ENCODE measurements at places on chromosomes 1 and 21.

GRCh38 chr1:214720561-214720960, 117.6 kb downstream of the CENPF start:
- DNase-seq, result no peak

DNA sequence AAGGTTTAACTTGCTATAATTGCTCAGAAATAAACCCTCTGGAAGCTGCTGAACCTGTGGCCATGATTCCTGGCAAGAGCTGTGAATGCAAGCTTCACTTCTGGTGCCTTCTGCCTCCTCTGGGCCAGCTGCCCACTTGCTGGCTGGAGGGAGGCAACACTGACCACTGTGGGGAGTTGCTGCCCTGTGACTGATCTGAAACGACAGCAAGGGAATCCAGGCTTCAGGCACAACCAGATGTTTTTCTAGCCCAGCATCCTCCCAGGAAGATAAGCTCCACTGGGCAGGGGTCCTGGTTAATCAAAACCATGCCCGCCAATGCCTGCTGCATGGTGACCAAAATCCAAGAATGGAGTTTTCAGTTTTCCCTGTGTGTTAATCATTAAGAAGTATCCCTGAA, 180.0 kb upstream of the HMGB4 start:
- DNase-seq, result no peak

DNA sequence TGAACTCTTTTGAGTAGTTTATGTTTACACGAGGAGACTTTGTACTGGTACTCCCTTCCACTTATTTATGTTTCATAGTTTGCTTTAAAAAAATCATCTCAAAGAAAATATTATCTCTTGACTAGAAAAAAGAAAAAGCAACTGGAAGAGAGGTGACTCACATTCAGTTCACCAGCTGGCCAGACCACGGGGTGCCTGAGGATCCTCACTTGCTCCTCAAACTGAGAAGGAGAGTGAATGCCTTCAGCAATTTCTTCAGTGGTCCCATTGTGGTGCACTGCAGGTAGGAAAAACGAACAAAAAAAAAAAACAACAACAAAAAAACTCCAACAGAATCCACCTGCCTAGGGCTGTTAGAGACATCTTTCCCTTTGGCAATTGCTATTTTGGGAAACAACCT, 102.9 kb downstream of the PTPRC start:
- no peak for DNase-seq

DNA sequence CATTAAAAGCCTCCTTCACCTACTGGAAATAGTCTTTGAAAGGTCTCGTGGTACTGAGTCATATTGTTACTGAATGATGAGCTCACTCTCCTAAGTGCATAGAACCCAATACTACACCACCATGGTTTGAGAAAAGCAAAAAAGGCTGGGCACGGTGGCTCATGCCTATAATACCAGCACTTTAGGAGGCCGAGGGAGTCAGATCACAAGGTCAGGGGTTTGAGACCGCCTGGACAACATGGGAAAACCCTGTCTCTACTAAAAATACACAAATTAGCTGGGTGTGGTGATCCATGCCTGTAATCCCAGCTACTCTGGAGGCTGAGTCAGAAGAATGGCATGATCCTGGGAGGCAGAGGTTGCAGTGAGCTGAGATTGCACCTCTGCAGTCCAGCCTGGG, 3.3 kb upstream of the HNRNPCL1 start:
- no peak for DNase-seq

- peak; percentile 67 for DNase-seq
These were observed 17.4 kb downstream of the TIAM1 start for GRCh38 chr21:31326522-31327242.

GRCh38 chr1:24526940-24527542, 24.4 kb downstream of the RCAN3 start:
- no peak for DNase-seq

DNA sequence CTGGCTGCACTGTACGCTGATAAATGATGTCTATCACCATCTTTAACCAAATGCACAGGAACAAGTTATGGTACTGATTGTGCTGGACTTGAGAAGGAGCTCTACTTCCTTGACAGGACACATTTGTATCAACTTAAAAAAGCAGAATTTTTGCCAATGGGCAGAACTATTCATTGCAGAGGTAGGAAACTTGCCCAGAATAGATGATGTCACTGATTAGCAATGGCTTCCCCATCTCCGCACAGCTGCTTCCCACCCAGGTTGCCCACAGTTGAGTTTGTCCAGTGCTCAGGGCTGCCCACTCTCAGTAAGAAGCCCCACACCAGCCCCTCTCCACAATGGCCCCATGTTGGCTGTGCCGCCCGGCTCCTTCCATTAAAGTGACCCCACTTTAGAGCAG, 33.4 kb downstream of the CAPN2 start:
- no peak for DNase-seq

- DNase-seq, result no peak
These were observed 104.6 kb downstream of the DISP1 start for GRCh38 chr1:222919478-222919865.

DNA sequence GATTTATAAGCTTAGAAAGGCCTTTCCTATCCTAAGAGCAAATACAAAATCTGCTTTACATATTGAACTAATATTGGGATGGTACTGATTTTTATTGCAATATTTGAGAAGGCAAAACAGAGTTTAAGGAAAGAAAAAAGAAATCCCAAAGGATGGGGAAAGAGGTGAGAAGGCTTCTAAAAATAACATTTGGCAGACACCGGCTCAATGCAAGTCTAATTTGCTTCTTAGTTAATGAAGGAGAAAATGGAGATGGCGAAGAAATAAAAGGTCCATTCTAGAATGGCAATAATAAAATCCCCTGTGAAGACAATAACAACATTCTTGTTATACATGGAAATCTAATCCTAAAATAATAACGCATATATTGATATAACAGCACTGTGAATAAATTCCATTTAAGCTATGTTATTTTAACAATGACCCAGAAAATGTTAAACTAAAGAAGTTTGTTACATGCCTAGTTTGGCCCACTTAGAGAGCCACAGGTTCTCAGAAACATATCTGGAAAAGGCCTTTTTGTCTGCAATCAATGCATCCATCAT, 117.7 kb downstream of the HLCS start:
- DNase-seq, result no peak

GRCh38 chr1:77484334-77484733, 198.1 kb downstream of the ZZZ3 start:
- DNase-seq, result no peak

- no peak for DNase-seq
These were observed 7.6 kb upstream of the GBP4 start for GRCh38 chr1:89206373-89206772.

DNA sequence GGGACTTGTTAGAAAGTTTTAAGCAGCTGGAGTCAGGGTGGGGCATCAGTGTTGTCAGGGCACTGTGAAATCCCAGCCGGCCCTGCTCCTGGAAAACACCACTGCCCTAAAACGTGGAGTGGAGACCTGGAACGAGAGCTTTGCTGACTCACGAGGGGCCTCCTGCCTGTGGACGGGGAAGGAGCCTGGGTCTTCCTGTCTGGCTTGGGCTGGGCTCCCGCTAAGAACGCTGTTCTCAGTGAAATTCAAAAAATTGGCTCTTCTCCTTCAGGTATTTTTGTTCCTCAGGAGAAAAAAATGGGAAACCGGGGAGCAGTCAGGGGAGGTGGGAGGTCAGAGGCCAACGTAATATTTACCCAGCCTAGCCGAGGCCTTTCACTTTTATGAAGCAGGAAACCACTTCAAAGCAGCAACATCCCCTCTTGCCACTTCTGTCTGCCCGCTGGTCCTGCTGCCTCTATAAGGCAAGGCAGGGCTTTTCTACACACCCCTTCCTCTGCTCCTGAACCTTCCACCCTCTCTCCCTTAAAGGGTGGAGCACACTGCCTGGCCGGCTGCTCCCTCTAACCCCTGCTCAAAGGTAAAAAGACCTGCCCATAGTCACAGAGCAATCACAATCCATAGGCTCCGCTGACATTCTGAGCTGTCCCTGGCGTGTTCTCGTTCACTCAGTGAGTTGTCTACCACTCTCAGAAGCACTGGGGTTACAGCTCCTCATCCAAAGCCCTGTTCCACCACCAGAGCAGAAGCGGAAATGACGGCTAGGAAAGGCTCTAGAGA, 8.0 kb downstream of the PLXNA2 start:
- DNase-seq, result no peak

DNA sequence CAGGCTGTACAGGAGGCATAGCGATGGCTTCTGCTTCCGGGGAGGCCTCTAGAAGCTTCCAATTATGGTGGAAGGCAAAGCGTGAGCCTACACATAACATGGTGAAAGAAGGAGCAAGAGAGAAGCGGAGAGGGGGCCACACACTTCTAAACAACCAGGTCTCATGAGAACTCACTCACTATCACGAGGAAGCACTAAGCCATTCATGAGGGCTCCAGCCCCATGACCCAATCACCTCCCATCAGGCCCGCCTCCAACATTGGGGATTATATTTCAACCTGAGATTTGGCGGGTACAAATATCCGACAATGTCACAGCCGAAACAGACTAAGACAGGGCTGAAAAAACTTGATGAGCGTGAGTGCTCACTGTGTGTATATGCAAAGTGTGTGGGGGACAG, 89.3 kb upstream of the CNIH3 start:
- DNase-seq, result no peak

DNA sequence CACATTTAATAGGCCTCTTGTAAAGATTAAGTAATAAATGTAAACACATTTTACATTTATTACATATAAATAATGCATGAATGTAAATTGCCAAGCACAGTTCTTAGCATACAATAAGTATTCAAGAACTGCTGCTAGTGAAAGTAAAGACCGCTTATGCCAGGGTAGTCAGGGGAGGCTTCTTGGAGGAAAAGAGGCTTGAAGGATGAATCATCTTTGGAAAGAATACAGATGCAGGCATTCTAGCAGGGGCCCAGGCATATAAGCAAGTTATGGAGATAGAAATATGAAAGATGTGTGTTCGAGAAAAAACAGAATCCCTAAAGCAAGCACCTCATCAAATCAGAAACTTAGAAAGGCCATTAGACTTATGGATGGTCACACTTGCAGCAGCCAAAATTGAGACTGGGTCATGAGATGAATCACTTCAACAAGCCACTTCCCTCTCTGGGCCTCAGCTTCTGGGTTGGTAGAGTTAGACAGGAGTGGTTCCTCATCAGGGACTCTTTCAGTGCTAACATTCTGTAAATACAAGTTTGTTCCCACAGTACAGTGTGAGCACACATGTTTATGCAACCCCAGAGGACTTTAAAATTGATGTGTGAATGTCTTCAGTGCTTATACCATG, 79.8 kb upstream of the ROR1 start:
- no peak for DNase-seq

DNA sequence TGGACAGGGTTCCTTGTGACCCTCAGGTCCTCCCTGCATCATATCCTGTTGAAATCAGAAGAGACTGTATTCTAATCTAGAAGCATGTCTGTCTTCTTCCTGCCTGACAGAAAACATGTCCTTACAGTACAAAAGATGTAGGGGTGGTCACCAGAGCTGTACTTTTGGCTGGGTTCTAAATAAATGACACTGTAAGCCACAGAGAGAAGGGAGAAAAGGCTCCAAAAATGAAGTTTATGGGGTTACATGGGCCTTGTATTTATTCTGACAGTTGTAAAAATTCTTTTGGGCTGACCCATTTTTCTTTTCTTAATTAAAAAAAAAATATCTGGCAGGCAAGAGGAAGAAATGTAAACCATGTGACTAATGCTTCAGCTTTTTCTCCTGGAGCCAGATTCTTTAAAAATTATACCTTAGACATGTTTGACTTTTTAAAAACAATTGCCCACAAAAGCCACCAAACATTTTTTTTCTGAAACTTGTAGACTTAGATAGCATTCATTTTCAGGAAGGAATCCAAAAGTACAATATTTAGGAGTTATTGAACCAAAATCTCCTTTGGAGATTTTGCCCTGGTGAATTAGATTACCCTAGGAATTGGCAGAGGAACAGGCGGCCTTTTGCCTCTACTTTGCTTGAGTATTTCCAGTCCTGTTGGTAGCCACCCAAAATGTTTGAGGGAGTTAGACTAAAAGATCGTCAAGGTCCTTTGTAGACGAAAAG, 17.1 kb downstream of the RGL1 start:
- no peak for DNase-seq

- DNase-seq, result no peak
These were observed 19.8 kb downstream of the DTL start for GRCh38 chr1:212055333-212055732.

- DNase-seq, result no peak
These were observed at the start of gene LEMD1 for GRCh38 chr1:205421798-205422197. TSS of gene LEMD1 (minus strand) at chr1:205422056. CDS start at chr1:205420536, 1,520 bp downstream.

DNA sequence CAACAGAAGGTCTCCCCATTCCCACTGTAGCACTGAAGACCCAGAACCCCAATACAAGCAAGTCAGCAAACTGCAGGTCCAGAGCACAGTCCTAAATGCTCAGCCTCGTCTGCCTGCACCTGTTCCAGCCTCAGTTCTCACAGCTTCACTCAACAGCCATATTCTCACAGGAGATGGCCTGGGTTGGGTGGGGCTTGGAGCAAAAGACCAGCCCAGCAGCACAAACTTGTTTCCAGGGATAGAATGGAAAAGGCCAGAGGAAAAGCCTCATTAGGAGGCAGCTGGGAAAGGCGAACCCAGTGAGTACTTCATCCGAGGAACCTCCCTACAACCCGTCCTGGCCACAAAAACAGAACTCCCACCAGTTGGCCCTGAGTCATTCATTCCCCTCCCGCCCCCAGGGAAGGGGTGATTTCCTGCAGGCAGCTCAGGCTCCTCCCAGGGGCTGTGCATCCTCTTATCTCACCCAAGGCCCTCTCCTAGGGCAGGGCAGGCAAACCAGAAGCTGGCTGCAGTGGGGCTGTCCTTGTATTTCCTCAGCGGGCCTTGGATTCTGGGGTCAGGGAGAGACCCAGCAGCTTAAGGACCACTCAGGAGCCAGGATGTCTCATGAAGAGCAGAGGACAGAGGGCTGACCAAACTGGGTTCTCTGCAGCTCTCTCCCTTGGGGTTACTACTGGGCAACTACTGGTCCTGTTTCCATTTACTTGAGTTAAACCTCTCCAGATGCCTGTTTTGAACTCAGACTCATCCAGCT, 7.4 kb upstream of the MPL start:
- DNase-seq, result peak; percentile 40

GRCh38 chr1:236282425-236282716, 613 bp upstream of the ERO1B start:
- DNase-seq, result no peak

DNA sequence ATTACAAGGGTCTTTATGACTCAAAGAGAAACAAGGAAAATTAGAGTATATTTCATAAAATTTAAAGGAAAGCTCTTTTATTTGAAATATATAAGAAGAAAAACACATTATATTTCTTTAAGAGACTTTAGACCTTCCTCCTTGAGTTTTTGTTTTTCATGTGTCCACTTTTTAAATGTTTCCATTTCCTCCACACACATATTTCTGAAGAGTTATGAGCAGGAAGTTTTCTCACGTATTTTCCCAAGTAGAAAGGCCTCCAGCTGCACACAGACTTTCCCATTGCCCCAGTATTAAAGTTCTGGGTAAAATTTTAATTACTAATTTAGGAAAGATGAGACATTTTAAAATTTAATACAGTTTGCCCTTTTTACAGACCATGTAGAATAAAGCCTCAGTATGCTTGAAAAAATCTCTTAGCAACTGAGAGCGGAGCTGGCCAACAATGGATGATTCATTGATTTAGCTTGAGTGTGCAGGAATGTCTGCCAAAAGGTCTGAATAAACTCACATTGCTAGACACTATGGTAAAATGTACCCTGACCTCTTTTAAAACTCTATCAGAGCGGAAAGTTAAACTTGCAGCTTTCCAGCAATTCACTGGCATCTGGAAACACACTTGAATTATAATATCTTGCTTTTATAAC, 57.9 kb downstream of the DDAH1 start:
- no peak for DNase-seq

GRCh38 chr1:101465941-101466340, 229.1 kb downstream of the S1PR1 start:
- no peak for DNase-seq

- no peak for DNase-seq
These were observed 1.2 kb downstream of the PTPN14 start for GRCh38 chr1:214550013-214550856.

- peak; percentile 16 for DNase-seq
These were observed 116.3 kb downstream of the DAB1 start for GRCh38 chr1:57307392-57308170.
